T-helper 22 cell (primary cell): ENCODE measurements at places on chromosomes 2 and 18.

DNA sequence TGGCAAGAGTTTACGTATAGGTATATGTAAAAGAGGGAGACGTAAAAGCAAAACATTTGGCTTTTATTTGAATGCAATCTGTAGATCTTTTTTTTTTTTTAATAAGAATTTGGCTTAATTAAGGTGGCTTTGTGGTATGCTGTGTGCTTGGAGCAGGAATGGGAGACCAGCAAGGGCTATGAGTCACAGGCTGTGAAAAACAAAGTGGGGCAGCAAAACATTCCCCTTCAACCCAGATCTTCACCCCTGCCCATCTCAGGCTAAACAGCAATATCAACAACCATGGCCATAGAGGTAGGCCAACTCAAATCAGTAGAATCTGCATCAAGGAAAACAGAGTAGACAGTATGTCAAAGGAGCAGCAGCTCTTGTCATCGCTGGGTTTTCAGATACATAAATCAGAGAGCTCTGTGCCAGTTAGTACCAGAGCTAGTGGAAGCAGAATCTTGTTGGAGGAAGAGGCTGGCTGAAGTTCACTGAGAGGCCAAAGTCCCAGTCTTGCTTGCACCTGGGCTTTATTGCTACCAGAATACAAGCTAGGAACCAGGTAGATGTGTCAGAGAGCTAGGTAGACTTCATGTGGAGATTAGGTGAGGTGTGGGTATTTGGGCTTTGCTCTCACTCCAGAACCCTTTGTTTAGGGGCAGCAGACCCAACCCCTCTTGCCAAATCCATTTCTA is 191.5 kb upstream of the FANCL start:
- DNase-seq: no peak

DNA sequence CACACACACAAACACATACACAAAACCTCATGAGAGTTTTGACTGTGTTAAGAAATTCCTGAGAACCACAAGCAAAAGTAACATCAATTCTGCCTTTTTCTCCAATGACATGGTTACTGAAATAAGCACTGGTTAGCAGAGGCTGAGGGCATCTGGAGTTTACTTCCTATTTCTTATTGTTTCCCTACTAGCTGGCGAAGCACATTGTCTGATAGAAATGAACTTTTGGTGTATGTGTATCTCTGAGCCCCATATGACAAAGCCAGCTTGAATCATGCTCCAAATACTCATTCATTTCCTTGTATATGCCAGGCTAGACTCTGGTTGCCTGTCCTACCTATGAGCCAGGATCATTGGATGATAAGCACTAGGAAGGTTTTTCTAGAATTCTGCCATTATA is 203.1 kb downstream of the NCKAP5 start:
- DNase-seq: no peak

GRCh38 chr2:67219651-67220050 is 177.5 kb upstream of the ETAA1 start:
- no peak for DNase-seq

GRCh38 chr2:102229141-102229769 is 42.4 kb downstream of the IL1RL2 start:
- DNase-seq: no peak

DNA sequence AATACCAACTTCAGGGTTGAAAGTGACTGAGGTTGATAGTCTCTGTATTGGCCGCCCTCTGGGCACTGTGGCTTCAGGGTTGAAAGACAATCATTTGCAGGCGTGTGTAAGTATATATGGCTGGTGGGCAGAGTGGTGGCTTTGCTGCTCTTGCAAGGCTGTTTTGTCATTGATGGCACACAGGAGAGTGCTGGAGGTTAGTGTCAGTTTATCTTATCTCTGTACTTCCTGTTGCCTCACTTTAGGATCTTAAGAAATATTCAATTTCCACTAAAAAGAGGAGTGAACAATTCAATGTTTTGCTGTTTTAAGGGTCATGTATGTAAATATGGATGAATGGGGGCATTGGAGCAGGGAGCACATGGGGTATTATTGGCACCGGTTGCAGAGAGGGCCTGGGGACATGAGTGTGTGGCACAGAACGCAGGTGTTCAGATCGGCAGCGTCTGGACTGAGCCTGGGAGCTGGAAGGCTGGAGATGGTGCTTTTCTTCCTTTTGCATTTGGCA is 51.5 kb downstream of the NCK2 start:
- no peak for DNase-seq

DNA sequence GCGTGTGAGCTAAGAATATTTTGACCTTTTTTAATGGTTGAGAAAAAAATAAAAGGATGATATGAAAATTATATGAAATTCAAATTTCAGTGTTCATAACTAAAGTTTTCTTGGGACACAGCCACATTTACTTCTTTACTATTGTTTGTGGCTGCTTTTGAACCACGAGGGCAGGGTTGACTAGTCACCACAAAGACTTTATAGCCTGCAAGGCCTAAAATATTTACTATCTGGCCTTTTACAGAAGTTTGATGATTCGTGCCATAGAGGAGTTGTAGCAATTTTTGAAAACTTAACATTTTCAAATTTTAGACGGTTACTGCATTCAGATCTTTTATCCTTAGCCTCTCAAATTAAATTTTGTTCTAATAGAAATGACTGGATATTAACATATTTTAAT is 69.9 kb downstream of the LIMS1 start:
- DNase-seq: no peak

DNA sequence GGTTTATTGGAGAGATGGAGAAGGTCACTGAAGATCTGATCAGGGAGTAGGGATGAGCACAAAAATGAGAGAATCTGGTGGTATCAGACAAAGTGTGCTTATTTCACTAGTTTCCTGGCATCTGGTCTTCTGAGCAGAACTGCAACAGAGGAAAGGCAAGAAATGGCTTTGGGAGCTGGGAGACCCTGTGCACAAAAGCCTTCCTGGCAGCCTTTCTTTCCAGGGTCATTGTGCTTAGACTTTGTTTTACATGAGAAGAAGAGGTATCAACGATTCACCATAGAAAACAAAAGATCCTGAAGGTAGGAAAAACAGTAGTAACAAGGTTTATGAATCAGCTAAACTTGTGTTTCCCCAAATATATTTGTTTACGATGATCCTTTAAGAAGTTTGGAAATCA is 162.9 kb downstream of the CNTNAP5 start:
- DNase-seq: no peak

DNA sequence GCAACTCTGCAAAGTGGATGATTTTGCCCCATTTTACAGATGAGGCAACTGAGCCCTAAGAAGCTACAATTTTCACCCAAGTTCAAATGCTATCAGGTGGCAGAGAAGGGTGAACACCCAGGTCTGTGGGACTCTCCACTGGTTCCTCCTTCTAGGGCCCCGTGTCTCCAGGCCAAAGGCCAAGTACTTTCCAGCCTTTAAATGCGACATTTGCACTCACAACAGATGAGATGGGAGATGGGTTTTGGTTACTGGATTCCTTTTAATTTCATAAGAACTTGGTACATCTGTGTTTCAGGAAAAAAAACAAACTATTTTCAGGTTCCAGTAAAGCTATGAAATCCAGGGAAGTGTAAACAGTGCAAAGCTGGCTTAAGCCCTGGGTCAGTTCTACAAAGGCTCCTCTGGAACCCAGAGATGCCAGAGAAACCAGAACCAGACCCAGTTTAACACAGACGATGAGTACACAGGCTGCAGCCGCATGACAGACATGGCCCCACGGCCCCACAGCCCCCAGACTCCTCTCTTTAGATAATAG is 361.7 kb downstream of the ANAPC1 start:
- no peak for DNase-seq

DNA sequence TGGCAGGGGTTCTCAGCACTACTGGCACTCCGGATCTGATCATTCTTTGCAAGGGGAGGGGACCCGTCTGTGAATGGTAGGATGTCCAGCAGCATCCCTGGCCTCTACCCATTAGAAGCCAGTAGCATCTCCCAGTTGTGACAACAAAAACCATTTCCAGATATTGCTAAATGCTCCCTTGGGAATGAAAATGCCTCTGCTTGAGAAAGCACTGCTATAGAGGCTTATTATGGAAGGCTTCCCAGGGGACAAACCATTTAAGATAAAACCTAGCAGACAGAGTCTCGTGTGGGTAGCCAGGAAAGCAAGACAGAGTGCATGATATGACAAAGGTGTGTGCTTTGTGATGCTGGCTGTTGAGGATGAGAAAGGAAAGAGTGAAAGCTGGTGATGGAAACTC is 273.7 kb downstream of the TMX3 start:
- DNase-seq: no peak

DNA sequence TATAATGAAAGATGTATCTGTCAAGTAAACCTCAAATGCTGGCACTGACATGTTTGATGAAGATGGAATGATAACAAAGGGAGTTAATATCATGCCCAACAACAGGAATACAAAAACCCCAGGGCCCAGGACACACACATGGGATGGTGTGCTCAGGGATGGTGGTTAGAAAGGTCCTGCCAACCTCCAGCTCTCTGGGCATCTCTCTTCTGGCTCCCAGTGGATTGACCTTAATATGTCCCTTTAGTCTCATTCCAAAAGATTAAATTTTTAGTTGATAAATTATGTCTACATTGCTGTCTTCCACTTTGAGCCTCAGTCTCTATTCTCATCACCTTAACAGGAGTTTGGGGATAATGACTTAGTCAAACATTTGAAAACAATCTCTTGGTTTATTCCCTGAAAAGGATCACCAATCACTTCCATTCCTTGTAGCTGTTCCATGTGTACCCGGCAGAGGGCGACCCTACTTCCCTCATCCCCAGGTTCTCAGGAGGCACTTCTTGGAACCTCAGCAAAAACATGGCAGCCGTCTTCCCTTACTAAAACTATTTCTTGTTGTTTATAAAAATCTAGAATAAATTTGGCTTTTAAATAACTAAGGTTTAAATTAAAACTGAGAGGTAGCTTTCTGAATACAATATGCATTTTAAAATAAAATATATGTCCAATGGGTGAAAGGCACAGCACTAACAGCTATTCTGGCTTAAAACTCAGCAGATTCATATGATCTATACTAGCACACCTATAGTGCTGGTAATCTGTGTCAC is 29.6 kb downstream of the MCEE start:
- no peak for DNase-seq

DNA sequence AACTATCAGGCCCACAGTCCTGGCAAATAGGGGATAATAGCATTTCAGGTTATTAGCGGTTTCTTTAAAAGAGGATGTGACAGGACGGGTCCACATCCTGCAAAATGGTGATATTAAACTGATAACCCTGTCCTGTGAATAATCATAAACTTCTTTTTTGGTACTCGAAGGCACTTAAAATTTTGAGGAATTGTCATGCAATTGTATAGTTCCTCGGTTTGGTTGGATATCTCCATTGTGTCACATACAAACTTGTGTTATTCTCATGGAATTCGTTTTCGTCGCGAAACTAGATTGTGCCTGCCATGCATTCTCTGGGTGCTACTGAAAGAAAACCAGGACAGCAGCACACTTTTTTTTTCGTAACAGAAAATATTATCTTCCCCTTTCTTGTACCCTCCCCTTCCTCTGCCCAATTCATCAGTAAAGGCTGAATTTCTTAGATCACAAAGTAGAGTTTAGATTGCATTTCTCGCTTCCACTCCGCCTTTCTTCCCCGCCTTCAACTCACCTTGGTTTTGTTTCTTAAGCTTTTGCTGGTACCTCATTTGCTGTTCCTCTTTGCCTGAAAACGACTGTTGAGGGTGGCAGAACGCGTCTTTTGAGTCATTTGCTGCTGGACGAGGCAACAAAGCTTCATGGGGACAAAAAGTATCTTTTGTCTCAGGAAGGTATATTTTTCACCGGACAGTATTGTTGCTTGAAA is 1.3 kb downstream of the CERS6 start:
- no peak for DNase-seq

GRCh38 chr2:189982780-189983394 is 79.6 kb downstream of the MSTN start:
- no peak for DNase-seq

DNA sequence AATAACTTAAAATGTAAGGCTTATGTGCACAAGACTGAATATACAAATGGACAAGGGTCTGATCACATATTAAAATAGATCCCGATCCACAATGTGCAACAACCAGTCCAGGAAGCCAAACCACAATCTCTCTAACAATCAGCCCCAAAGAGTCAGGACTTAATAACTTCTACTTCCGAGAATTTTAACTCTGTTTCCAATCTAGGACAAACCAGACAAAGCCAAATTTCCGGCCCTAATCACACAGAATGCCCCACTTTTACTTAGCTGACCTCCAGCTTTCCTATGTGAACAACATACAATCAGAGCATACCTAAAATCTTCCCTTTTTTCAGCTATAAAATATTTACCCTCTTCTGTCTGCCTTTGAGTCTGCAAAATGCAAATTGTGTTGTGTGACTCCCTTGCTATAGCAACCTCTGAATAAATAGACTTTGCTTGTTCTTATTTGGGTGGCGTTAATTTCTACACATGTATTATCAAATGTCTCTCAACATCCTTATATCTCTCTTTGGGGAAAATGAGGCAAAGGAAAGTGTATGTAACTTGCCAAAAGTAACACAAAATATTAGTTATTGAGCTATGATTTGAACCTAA is 381.9 kb upstream of the MC4R start:
- no peak for DNase-seq

GRCh38 chr2:104465981-104466380 is 387.9 kb upstream of the POU3F3 start:
- no peak for DNase-seq

GRCh38 chr18:7545734-7546133 is 21.4 kb upstream of the PTPRM start:
- no peak for DNase-seq

- DNase-seq: no peak
These were observed 16.5 kb upstream of the GPR155 start for GRCh38 chr2:174503161-174503809.
